ENCODE measurements at places on chromosomes 11 and 22.

DNA sequence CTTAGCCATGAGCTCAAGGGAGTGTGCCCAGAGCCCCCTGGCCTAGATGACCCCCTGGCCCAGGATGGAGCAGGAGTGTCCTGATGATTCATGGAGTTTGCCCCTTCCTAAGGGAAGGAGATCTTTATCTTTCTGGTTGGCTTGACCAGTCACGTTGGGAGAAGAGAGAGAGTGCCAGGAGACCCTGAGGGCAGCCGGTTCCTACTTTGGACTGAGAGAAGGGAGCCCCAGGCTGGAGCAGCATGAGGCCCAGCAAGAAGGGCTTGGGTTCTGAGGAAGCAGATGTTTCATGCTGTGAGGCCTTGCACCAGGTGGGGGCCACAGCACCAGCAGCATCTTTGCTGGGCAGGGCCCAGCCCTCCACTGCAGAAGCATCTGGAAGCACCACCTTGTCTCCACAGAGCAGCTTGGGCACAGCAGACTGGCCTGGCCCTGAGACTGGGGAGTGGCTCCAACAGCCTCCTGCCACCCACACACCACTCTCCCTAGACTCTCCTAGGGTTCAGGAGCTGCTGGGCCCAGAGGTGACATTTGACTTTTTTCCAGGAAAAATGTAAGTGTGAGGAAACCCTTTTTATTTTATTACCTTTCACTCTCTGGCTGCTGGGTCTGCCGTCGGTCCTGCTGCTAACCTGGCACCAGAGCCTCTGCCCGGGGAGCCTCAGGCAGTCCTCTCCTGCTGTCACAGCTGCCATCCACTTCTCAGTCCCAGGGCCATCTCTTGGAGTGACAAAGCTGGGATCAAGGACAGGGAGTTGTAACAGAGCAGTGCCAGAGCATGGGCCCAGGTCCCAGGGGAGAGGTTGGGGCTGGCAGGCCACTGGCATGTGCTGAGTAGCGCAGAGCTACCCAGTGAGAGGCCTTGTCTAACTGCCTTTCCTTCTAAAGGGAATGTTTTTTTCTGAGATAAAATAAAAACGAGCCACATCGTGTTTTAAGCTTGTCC lies 14.3 kb downstream of the ADORA2A start:
- no peak for DNase-seq

- DNase-seq: no peak
These were observed 3.9 kb downstream of the BET1L start for GRCh38 chr11:203056-203944.

DNA sequence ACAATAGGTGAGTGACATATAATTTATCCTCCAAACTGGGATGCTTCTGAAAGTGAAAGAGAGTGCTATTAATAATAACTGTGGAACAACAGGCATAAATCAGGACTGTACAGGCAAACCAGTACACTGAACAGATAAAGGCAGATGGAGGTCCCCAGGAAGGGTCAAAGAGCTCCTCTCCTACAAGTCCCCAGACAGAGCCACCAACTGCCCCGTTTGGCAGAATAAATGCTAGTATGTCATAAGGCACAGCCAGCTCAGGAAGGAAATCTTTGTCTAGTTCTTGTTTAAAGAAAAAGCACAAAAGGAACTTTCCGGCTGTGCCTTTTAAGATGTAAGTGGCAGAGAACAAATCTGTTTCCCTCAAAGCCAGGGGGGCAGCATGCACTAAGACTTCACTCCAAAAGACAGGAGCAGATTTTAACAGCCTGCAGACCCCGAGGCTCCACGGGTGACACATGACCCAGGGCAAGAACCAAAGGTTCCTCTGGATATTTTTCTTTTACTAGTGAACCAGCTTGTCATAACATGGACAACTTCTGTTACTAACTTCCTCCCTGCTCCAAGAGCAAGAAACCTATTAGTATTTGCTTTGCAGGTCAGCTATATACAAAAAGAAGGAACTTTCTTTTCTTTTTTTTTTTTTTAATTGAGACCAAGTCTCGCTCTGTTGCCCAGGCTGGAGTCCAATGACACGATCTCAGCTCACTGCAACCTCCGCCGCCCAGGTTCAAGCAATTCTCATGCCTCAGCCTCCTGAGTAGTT lies 50.2 kb downstream of the MYH9 start:
- DNase-seq: no peak

DNA sequence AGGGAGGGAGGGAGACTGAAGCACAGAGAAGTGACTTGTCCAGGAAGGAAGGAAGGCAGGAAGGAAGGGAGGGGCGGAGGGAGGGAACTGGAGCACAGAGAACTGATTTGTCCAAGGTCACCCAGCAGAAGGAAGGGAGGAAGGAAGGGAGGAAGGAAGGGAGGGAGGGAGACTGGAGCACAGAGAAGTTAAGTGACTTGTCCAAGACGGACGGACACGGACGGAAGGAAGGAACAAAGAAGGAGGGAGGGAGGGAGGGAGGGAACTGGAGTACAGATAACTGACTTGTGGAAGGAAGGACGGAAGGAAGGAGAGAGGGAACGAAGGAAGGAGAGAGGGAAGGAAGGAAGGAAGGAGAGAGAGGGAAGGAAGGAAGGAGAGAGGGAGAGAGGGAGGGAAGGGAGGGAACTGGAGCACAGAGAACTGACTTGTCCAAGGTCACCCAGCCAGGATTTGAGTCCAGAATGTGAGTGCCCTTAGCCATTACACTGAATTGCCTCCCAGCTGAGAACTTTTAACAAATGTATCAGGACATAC lies 1.5 kb downstream of the SLC35F2 start:
- no peak for DNase-seq

- no peak for DNase-seq
These were observed 21.0 kb downstream of the OR8G5 start for GRCh38 chr11:124277207-124277606.

- peak; percentile 80 for DNase-seq
These were observed 47.5 kb upstream of the SCUBE2 start for GRCh38 chr11:9138612-9139579.

- DNase-seq: peak; percentile 89
These were observed 637 bp downstream of the DRD2 start for GRCh38 chr11:113474362-113475159.

DNA sequence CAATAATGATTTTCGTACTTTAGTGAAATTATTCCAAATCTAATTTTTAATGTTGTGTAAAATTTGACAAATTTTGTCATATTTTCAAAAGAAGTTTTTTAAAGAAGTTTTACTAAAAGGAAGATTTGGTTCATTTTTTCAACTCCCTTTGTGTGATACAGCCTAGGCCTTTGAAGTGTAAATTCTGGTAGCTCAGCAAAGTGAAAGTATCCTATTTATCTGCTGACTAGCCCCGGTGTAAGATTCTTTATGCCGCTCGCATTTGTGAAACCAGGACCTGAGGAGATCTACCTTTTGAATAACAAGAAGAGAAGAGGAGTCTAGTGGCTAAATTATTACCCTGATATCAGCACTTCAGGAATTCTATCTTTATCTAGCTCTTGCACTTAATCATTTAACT lies 177.4 kb downstream of the JRKL start:
- DNase-seq: no peak
